Frontal cortex (tissue), 4 donors: ENCODE measurements at places on chromosomes 1 and 21.
A peak's percentile ranks its signal among the peaks of the same experiment; 100 is the strongest.

- no peak for DNase-seq
These were observed 4.8 kb upstream of the TDRD10 start for GRCh38 chr1:154497026-154497806.

DNA sequence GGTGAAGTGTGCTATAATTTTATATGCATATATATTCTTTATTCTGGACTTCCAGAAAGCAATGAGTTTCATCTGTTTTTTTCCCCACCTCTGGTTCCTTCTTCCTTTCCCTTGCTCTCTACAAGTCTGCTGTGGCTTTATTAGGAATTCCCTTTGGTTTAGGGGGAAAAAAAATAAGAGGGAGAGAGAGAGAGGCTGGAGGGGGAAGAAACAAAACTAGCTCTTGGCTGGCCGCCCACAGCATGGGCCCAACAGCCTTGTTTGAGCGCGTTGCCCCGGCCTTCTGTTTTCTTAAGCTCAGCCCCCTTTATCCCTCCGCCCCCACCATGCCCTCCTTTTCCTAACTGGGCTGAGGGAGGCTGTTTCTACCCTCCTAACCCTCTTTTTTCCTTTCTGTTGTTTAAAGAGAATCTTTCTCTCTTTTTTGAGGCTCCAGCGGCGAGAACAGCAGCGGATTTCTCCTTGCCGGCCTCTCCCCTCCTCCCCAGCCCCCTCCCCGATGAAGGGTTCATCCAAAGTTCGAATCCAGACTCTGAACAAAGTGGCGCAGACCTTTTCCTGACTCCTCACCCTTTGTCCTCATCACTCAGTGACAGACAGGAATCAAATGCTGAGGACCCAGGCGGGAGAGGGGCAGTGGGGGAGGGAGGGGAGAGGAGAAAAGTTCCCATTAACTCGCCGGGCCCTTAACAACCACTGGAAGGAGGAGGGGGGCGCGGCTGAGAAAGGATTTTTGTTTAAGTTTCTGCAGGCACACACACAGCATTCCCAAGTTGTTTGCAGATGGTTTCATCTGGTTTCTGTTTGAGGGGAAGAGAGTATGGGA is 29.7 kb downstream of the PBX1 start:
- DNase-seq = no peak

GRCh38 chr1:220564216-220564615 is 36.3 kb downstream of the MARK1 start:
- DNase-seq = no peak

DNA sequence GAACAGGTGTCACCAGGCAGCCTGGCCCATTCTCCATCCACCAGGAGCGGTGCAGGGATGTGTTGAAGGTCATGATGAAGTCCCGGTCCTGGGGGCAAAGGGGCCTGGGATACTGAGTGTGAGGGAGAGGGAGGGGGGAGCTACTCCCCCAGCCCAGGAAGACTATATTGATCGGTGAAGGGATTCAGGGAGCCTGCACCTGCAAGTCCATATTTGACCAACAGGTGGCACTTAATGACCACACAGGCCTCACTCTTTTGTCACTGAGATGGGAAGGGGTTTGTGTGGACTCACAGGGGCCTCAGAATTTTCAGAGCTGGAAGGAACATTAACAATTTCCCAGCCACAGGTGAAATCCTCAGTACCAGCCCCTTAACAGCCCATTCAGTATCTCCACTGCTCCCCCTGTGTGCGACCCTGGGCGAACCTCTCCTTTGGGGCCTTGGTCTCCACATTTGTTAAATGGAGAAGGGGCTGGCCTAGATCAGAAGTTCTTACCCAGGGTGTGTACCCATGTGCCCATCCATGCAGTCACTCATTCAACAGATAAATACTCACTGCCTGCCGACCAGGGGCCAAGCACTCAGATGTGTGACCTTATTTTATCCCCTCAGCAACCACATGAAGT is 55.6 kb downstream of the NKAIN1 start:
- peak; percentile 48 for DNase-seq

GRCh38 chr1:109815809-109816174 is 52.1 kb upstream of the EPS8L3 start:
- DNase-seq = no peak

GRCh38 chr1:219500327-219500897 is 112.5 kb downstream of the ZC3H11B start:
- DNase-seq = no peak

DNA sequence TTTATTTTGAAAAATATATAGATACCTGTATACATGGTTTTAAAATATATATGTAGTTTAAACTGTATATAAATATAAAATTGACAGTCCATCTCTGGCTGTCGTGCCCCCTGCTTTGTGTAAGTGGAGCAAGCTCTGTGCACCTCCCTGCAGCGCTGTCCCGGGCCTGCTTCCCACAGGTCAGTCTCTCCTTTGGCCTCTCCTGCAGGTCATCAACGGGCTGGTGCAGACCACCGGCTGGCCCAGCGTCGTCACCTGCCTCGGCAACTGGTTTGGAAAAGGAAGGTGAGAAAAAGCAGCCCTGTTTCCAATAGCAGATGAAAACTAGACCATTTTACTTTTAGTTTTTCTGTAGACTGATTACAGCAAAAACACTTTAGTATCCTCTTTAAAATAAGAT is 28.5 kb downstream of the SLC37A1 start:
- no peak for DNase-seq

- DNase-seq = no peak
These were observed 475.2 kb downstream of the SETD4 start for GRCh38 chr21:35585155-35585554.

GRCh38 chr21:36791180-36791579 is 92.3 kb downstream of the SIM2 start:
- DNase-seq = no peak

DNA sequence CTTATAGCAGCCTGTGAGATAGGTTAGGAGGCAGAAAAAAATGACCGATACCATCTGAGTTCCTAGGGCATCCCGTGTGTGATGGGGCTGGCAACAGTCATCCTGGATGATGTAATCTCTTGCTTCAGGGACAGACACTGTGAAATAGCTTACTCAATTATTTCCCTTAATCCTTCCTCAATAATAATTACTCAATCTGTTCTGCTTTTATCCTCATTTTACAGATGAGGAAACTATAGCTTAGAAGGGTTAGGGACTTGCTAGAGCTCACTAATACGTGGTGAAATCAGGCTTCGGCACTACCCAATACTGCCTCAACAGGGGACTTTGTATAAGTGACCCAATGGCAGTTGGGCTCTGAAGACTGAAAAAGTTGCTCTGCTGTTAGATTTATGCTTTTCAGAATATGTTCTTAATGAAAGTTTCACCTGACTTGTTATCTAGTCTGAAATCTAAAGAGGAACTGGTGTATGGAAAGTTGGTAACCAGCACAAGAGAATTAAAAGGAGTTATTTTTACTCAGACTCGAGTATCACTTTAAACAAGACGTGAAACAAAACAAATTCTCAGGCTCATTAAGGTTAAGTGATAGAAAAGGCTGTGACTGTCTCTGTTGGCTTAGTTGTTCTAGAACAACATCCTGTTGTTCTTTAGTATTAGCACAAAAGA is 14.4 kb downstream of the CD55 start:
- no peak for DNase-seq

- DNase-seq = peak; percentile 19
These were observed 10.5 kb upstream of the SPEN start for GRCh38 chr1:15836772-15837669.

GRCh38 chr1:227353186-227353585 is 34.9 kb upstream of the CDC42BPA start:
- no peak for DNase-seq

DNA sequence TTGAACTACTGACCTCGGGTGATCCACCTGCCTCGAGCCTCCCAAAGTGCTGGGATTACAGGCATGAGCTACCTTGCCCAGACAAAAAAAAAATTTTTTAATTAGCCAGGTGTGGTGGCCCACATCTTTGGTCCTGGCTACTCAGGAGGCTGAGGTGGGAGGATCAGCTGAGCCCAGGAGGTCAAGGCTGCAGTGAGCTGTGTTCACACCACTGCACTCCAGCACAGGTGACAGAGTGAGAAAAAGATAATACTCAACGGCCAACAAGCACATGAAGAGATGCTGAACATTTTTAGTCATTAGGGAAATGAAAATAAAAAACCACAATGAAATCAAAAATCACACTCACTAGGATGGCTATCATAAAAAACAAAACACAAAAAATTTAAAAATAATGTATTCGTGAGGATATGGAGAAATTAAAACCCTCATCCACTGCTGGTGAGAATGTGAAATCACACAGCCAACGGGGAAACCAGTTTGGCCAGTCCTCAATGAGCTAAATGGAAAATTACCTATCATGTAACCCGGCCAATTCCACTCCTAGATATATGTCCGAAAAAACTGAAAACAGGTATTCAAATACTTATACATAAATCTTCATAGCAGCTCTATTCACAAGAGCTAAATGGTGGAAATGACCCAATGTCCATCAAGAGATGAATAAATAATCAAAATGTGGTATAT is 41.2 kb downstream of the ENAH start:
- no peak for DNase-seq
